ENCODE measurements at places on chromosomes 4 and X. TPM values are rescaled to one million over a fixed set of nuclear protein-coding genes. Genes with fewer than 3 reads are reported as not detected.

- DNase-seq = no peak
These were observed 222 bp downstream of the SMAD1 start for GRCh38 chr4:145481942-145482208.

GRCh38 chr4:120942776-120943175, 20.2 kb upstream of the PRDM5 start:
- DNase-seq = no peak

GRCh38 chr4:16118090-16118489, 34.3 kb upstream of the PROM1 start:
- DNase-seq = no peak

The DGAT2L6 gene
- not detected for total RNA-seq

- peak; percentile 55 for DNase-seq
These were observed 390.7 kb downstream of the MAPK10 start for GRCh38 chr4:85968945-85969819.

The MAGED4B gene
- total RNA-seq = 75.3 TPM

The CLTRN gene
- total RNA-seq = 2.1 TPM

DNA sequence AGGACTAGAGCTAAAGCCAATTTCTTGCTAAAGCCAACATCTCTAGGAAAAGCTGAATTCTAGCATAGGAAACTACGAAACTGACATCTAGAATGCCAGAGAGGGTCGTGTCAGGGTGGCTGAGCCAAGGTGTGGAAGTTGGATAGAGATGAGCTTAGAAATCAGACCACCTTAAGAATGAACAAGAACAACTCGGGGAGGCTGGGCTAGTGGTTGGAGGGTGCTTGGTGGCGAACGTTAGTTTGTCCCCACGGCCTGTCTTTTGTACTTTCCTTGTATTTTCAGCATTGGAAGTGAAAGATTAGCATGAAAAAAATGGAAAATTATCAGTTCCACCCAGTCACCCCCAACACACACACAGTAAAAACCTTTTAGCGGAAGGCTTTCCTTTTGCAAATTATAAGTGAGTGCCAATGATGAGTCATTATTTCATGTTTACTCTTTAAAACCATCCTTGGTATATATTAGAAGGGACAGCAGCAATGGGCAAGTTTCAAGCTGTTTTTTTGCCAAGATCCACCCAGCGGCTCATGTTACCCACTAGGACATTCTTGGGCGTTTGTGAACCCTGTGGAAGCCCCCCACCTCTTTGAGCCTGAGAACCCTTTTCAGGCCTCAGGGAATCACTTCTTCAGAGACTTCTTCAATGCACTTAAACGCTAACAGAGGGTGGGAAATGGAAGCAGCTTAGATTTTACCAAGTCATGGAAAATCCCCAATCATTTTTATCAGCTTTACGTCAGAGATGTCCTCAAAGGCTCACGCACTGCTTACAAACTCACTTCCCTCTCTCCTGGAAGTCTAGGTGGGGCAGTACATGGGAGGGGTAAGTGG, 4.9 kb upstream of the PPEF1 start:
- DNase-seq = no peak

- DNase-seq = no peak
These were observed 297.5 kb downstream of the ADAM29 start for GRCh38 chr4:175215657-175216056.

- no peak for DNase-seq
These were observed 5.8 kb upstream of the VEGFC start for GRCh38 chr4:176798540-176798939.

The ZNF185 gene
- 9.4 TPM for total RNA-seq

The NAT8L gene
- total RNA-seq = not detected

DNA sequence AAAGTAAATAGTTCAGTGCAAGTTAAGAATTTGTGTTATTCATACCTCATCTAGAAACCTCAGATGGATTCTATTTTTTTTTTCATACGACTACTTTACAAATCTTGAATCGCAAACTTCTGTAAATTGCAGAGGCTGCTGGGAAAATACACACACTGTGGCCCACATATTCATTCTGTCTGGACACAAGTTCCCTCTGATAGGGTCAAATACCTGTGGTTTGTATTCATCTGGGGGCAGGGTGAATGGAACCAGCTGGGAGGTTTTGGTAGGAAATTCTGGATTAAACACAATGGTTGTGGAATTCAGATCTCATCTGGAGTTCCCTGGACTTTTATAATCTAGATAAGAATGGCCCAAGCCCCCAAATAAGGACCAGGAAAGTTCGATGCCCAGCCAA, 56.2 kb downstream of the SPATA18 start:
- DNase-seq = no peak

GRCh38 chrX:54944816-54945215, 24.2 kb downstream of the TRO start:
- no peak for DNase-seq

The SERPINA7 gene
- total RNA-seq = not detected

DNA sequence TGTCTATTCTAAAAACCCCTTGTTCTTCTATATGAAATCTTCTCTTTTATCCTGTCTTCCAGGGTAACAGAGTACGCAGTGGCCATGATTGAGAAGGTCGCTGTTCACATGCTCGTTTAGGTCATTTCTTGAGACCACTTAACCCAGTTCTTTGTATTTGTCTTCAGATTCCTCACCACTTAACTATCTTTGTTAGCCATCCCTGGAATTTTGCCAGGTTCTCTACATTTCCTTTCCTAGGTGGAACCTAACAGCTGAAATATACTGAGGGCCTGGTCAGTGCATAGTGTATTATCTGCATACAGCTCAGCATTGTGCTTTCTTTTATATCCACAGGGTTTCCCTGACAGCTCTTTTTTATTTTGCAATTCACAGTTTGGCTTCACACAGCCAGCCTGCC, 148.9 kb upstream of the GALNT7 start:
- no peak for DNase-seq

The TMEM175 gene
- total RNA-seq = 20.2 TPM

GRCh38 chr4:155120536-155120935, 87.9 kb upstream of the NPY2R start:
- DNase-seq = no peak

The OPRPN gene
- not detected for total RNA-seq
